Heart left ventricle (tissue), 16 donors: ENCODE measurements at places on chromosomes 12 and 14. TPM values are rescaled to one million over a fixed set of nuclear protein-coding genes. Genes with fewer than 3 reads are reported as not detected.
A peak's percentile ranks its signal among the peaks of the same experiment; 100 is the strongest.

The RCOR1 gene
- 2.7 TPM for polyA plus RNA-seq

The SYNE2 gene
- 58.2 TPM for polyA plus RNA-seq

The MYO1H gene
- 0.04 TPM for polyA plus RNA-seq

The ABCD2 gene
- 0.39 TPM for polyA plus RNA-seq

The STXBP6 gene
- polyA plus RNA-seq: 57.3 TPM

The WNT1 gene
- not detected for polyA plus RNA-seq

The SLCO1A2 gene
- not detected for polyA plus RNA-seq

The SCN8A gene
- 0.17 TPM for polyA plus RNA-seq

- DNase-seq: no peak
These were observed 12.4 kb downstream of the ST8SIA1 start for GRCh38 chr12:22322091-22322490.

DNA sequence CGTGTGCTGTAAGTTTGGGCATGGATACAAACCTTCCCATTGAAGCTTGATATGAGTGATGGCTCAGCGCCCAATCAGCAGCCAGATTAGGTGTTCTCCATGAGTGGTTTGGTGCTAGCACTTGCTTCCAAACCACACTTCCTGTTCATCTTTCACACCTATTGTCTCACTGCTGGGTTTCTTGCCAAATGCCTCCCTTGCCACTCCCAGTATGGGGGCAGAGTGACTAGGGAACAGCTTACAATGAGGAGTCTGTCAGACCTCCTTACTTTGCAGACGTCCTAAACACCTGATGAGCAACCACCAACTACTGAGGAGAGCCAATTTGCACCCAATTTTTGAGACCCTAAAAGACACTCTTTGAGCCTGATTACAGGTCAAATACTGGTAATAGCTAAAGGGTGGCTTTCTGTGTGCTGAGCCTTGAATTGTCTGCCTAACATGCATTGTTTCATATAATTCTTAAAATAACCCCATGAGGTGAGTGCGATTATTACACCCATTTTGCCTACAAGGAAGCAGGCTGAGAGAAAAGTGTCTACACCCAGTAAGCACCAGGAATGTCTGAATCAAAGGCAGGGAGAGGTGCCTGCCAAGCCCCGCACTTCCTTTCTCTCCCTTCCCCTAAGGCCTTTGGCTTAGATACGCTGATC, 48.4 kb upstream of the FOS start:
- DNase-seq: no peak

- DNase-seq: no peak
These were observed 3.9 kb upstream of the SYNE2 start for GRCh38 chr14:63848890-63849289.

GRCh38 chr12:75747572-75748021, 236.2 kb upstream of the KRR1 start:
- no peak for DNase-seq

DNA sequence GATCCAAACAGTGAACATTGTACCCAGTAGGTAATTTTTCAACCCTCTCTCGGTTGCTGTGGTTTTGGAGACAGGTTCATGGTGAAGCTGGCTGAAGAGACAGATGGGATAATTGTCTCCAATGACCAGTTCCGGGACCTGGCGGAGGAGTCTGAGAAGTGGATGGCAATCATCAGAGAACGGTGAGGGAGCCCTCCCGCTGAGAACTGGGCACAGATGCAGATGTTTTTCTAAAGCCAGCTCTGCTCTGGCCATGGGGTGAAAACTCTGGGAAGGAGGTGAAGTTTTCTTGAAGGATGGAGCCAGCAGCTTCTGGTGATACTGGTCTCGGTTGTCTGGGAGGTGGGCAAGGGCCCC, 6.2 kb downstream of the KHNYN start:
- no peak for DNase-seq

DNA sequence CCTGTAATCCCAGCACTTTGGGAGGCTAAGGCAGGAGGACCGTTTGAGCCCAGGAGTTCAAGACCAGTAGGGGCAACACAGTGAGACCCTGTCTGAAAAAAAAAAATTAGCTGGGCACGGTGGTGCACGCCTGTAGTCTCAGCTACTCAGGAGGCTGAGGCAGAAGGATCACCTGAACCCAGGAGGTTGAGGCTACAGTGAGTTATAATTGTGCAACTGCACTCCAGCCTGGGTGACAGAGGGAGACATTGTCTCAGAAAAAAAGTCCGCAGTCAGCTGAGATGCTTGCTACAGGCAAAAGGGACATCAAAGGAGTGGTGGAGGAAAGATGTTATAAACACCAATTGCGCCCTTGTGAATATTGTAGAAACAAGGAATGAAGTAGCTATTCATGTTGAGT, 77.8 kb downstream of the NDUFA12 start:
- DNase-seq: no peak

DNA sequence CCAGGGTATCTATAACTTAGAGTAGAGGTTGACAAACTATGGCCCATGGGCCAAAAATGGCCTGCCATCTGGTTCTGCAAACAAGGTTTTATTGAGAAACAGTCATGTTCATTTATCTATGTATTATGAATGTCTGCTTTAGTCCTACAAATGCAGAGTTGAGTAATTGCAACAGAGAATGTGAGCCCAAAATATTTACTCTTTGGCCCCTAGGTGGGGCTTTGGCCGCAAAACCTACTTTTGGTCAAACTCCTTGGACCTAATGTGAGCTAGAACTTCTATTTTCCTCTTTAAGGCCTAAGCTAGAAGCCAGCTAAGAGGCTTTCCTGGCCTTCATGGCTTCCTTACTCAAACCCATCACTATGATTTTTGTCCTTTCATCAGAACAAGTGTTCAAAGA, 379.1 kb downstream of the NELL2 start:
- DNase-seq: no peak

DNA sequence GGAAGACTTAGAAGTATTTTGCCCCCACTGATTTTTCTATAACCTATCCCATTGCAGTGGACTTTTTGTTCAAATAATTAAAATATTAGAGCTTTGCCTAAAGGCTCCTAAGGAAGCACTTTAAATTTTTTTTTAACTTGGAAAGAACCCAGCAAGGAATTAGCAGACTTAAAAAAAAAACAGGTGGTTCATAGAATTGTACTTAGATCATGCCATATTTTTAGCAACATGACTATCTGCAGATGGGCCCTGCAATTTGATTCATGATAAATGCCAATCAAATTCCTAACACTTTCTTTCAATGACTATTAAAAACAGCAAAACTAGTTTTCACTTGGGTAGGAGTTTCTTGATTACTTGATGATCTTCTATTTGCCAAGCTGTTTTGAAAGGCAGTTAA, 11.5 kb downstream of the ADAMTS20 start:
- DNase-seq: no peak

DNA sequence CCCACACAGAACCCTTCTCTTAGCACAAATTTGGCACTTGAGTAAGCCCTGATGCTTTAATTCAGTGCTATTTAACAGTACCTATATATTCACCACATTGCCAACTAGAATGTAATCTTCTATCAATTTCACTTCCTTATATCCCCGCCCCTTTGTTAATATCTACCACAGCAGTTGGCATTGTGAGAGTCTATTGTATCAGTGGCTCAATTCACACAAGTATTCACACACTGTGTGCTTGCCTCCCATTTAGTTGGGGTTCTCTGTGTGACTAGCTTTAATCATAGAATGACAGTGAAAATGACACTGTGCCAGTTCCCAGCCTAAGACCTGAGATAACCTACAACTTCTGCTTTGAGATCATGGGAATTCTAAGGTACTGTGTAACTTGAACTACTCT, 103.1 kb downstream of the SEC23A start:
- no peak for DNase-seq

DNA sequence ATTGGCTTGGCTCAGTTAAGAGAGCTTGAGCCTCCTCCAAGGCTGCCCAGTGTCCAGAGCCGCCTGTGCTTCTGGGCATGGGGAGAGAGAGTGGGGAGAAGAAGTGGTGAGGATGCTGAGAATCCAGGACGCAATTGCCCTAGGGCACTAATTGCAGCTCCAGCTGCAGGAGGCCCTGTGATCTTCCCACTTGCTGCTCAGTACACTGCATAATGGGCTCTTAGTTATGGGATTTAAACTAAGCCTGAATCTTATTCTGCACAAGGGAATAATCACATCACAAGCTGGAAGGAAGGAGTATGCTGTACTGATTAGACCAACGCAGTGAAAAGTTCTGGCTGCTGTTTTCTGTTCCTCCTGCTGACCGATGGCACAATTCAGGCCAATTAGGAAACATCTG, 101.0 kb upstream of the PRMT8 start:
- no peak for DNase-seq

GRCh38 chr12:93404961-93405849, 27.5 kb downstream of the NUDT4 start:
- no peak for DNase-seq

DNA sequence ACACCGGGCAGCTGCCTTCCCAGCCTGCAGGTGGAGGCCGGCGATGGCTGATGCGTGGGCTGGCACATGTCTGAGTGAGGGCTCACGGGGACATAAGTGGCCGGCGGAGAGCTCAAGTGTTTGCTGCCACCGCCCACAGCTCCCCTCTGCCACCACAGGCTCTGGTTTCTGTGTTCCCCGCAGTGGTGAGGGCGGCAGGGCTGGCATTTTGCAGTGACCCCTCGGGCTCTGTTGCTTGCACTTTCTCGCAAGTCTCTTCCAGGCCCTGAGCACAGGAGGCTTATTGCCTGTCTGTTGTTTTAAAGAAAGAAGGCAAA, 271.0 kb upstream of the RTL1 start:
- DNase-seq: no peak

DNA sequence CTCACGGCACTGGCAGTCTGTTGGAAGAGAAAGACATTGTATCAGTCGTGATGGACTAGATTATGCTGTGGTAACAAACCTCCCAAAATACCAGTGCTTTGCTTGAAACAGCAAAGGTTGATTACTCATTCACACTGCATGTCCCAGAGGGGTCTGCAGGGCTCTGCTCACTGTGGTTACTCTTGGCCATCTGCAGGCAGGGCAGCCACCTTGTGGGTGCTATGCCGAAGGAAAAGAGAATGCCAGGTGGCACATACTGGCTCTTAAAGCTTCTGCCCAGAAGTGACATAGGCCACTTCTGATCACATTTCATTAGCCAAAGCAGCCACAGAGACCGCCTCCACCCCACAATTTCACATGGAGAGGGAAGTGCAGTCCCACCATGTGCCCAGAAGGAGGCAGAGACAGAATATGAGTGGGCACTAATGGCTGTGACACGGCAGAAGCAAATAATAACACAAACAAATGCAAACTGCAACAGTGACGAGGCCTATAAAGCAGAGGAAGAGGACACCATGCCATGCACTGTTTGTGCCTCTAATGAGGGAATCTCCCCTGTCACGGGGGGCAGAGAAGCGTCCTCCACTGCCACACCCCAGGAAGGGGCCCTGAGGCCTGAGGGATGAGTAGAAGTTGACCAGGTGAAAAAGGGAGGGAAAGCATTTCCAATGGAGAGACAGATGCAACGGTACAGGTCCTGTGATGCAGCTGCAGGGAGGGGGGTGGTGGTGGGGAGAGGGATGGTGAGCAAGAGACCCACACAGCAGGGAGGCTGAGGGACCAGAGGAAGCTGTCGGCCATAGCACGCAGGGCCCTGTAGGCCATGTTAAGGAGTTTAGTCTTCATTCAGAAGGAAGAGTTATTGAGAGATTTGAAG, 51.7 kb upstream of the KICS2 start:
- DNase-seq: no peak

- DNase-seq: peak; percentile 74
These were observed 2.0 kb downstream of the ZBTB25 start for GRCh38 chr14:64501411-64502171.

- DNase-seq: no peak
These were observed 193.7 kb upstream of the PDE3A start for GRCh38 chr12:20174528-20175175.

DNA sequence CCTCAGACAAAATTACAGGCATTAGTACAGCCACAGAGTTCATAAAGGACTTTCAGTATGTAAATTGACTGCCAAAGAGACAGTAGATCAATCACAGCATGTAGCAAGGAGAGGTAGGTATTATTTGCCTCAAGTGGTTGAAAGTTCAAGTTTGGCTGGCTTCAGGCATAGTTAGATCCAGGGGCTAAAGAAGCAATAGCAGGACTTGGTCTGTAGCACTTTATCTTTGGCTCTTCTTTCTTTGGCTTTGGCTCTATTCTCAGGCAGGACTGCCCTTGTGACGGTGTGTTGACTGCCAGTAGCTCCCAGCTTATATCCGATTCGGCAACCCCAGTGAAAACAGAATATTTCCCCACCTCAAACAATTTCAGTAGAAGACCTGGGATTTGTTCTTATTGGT, 346.0 kb upstream of the TBX3 start:
- DNase-seq: no peak

DNA sequence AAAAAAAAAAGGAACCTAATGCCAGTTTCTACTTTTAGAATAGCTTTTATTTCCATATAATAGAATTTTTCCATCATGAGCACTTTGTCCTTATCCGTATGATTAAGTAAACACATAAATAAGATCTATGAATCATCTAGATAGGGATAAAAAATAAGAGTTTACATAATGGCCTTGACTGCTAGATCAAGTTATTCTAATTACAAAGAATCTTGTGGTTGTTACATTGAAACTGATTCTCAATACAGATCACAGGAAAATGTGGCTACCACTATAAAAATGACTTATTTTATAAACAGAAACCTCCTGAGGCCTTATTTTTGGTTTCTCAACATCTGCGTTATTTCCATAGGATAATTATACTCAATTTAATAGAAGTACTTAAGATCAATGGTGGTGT, 34.4 kb upstream of the NDUFA12 start:
- DNase-seq: no peak
